Type B pancreatic cell (in vitro differentiated cells): ENCODE measurements at places on chromosomes 6 and 20.

DNA sequence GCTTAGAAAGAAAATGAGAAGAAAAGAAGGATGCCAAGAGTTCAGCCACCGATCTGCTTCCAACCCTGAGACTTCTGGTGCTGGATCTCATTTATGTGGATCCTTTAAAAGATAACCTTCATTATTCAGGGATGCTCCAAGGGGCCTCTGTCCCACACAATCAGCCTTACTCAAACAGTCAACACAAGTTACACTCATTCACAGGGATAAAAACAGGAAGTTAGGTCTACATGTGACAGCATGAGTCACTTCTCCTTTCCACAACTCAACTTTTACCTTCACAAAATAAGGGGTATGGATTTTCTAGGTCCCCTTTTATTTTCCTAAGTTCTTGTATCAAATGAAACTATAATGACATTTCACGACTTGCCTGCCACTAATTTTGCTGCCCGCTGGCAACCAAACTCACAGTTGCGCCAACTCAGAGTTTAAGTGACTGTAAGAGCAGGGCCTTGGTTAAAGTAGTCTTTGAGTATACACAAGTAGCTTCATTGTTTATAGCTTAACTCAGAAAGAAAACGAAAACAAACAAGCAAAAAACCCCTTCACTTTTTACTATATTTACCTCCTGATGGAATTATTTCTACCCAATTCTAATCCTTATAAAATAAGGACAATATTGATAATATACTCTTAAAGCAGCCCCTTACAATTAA, 278.8 kb upstream of the RUNX2 start:
- DNase-seq: no peak

GRCh38 chr6:41455410-41455809, 90.8 kb upstream of the FOXP4 start:
- DNase-seq: no peak

- no peak for DNase-seq
These were observed 144.8 kb upstream of the FOXA2 start for GRCh38 chr20:22729180-22729579.

DNA sequence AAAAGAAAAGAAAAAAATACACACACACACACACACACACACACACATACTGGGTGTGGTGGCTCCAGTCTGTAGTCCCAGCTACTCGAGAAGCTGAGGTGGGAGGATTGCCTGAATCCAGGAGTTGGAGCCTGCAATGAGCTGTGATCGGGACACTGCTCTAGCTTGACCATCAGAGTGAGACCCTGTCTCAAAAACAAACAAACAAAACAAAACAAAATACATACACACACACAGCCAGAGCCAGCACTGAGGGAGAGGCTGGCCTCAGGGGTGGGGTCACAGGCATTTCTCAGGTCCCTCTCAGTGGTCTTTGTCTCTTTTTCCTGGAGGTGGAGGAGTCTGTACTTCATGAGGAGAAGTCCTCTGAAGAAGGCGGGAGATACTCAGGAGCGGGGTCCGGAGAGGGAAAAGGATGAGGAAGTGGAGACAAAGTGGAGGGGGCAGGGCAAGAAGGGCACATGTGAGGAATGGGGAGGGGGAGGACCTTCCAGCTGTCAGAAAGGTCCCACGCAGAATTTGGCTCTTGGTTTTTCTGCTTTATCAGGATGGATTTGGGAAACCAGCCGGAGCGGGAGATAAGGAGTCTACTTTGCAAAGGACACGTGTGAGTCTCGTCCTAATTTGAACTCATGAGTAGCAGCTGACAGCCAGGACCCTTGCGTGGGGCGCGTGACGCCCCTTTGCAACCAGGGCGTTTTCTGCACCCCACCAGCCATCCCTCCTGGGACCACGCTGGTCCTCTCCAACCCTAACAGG, 7.7 kb upstream of the MICB start:
- DNase-seq: no peak
